Fibroblast of pulmonary artery (primary cell): ENCODE measurements at places on chromosomes 11 and 22.

- DNase-seq = no peak
Measured at GRCh38 chr11:131522851-131523250, 152.4 kb downstream of the NTM start.

GRCh38 chr11:27505781-27506180 lies 788 bp downstream of the LIN7C start:
- no peak for DNase-seq

GRCh38 chr22:42926768-42927167 lies 69.7 kb upstream of the ARFGAP3 start:
- no peak for DNase-seq

GRCh38 chr11:34235189-34235588 lies 122.6 kb downstream of the ABTB2 start:
- no peak for DNase-seq

GRCh38 chr11:7046474-7047175 lies 26.3 kb downstream of the NLRP14 start:
- peak; percentile 63 for DNase-seq

DNA sequence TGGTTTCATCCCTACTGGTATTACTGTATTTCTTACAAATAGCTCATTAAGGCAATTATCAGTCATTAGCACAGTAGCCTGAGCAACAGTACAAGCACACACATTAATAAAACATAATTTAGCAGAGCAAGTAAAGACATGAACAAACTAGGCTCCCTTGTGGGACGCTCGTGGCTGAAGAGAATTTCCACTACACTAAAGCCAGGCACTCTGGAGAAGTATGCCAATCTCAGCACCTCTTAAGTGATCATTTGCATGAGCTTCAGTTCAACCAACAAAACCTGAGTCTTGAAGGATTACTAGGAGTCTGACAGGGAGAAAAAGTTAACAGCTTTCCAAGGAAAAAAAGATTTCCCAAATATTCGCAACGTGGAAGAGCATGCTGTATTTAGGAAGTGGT lies 109.1 kb downstream of the LARGE1 start:
- no peak for DNase-seq

DNA sequence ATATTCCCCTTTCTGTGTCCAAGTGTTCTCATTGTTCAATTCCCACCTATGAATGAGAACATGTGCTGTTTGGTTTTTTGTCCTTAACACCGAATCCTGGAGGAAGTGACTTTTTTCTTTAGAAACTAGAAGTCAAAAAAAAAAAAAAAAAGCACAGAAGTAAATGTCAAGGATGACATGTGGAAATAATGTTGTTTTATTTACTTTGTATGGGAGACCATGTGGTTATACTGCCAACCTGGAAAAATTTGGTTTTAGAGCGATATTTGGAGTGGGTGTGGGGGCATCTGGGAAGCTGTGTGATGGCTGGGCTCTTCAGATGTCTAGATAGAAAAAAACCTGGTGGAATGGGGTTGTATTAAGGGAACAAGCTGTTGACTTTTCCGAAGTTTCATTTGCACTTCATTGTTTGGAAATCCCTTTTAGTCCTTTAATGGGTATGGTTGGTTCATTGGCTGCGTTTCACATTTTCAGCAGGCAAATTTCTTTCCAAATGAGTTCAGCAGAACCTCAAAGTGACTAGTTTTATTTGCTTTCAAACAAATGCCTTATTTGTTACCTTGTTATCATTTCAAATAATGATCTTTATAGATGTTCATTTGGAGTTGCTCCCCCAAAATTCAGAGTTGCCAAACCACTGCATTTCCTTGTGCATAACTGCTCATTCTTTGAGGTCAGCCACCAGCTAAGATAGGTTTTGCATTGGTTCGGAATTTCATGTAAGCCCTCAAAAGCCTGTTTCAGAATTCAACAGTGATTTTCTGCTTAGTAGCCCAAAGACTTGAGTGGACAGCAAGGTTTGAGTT lies 508.2 kb downstream of the METTL15 start:
- DNase-seq = no peak

DNA sequence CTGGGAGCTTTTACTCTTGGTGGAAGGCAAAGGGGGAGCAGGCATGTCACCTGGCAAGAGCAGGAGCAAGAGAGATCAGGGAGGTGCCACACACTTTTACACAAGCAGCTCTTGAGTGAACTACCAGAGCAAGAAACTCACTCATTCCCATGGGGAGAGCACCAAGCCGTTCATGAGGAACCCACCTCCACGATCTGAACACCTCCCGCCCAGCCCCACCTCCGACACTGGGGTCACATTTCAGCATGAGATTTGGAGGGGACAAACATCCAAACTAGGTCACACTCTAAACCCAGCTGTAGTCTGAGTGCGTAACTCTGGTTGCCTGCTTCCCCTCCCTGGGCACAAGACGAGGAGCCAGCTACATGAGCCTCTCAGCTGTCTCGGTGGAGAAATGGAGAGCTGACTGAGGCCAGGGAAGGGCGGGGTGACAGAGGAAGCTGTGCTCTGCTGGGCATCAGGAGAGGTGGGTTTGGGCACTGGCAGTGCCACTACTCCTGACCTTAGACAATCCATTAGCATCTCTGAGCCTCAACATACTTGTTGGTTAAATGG lies 134.6 kb downstream of the PKNOX2 start:
- DNase-seq = no peak

GRCh38 chr11:126083829-126084607 lies 21.4 kb upstream of the CDON start:
- no peak for DNase-seq

DNA sequence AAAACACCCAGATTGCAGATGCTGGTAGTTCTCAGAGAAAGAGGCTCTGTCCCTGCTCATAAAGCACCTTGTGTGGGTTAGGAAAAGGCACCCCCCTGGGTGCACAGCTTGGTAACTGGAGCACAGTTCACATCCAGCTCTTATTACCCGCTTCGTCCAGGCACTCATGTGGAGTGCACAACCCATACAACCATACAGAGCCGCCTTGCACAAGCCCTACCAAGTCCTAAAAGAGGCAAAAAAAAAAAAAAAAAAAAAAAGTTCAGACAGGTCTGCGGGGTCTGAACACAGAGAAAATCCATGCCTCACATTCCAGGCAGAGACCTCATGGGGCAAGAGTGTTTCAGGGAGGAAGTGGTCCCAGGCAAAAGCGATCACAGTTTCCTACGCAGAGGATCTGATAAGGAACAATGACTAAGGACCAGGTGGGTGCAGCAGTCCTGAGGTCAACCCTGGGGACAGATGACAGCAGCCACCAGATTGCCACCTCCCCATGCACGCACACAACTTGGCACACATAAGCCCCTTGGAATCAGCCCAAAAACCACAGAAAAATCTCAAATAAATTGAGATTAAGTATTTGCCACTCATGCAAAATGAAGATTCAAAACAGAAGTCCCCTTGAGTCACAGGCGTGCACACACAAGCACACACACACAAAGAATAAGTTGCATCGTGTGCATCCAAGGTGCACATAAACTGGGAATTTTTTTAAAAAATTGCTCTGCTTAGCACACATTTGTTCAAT lies 12.3 kb downstream of the MB start:
- peak; percentile 21 for DNase-seq

- DNase-seq = peak; percentile 6
Measured at GRCh38 chr11:122486793-122487495, 168.6 kb upstream of the UBASH3B start.

DNA sequence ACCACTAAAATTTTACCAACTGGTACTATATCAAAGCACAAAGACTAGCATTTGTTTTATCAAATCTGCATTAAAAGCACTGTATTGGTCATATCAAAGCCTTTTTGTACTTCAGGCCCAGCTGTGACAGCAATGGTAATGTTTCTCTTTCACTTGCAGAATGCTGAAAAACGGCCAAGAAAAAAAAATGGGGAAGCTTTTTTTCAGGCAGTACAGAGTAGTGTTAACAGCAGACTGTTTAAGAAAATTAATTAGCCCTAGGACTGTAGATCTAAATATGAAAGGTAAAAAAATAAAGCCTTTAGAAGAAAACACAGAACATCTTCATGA lies 33.3 kb downstream of the DENND5A start:
- DNase-seq = peak; percentile 67

DNA sequence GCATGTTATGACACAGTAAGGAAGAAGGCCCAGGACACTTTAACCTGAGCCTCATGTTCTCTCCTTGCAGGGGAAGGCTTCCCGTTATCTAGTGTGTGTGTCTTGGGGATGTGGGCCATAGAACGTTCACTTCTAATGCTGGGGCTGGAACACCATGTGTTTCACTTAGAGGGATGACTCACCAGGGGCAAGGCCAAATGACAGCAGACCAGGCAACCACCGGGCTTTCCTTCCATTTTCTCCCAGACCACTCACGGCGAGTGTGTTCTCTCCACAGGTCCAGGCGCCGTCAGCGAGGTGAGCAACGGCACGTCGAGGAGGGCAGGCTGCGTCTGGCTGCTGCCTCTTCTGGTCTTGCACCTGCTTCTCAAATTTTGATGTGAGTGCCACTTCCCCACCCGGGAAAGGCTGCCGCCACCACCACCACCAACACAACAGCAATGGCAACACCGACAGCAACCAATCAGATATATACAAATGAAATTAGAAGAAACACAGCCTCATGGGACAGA lies 964.4 kb downstream of the NTM start:
- DNase-seq = no peak

GRCh38 chr11:9604134-9604533 lies 30.7 kb downstream of the WEE1 start:
- DNase-seq = no peak

- DNase-seq = no peak
Measured at GRCh38 chr11:113124578-113124977, 163.4 kb downstream of the NCAM1 start.

GRCh38 chr11:73004088-73004487 lies 138.0 kb downstream of the FCHSD2 start:
- no peak for DNase-seq

GRCh38 chr22:42060489-42060888 lies 10.1 kb downstream of the NAGA start:
- DNase-seq = no peak

GRCh38 chr22:42396621-42397331 lies 35.4 kb downstream of the NFAM1 start:
- no peak for DNase-seq

- no peak for DNase-seq
Measured at GRCh38 chr11:13775471-13775870, 107.0 kb downstream of the FAR1 start.

DNA sequence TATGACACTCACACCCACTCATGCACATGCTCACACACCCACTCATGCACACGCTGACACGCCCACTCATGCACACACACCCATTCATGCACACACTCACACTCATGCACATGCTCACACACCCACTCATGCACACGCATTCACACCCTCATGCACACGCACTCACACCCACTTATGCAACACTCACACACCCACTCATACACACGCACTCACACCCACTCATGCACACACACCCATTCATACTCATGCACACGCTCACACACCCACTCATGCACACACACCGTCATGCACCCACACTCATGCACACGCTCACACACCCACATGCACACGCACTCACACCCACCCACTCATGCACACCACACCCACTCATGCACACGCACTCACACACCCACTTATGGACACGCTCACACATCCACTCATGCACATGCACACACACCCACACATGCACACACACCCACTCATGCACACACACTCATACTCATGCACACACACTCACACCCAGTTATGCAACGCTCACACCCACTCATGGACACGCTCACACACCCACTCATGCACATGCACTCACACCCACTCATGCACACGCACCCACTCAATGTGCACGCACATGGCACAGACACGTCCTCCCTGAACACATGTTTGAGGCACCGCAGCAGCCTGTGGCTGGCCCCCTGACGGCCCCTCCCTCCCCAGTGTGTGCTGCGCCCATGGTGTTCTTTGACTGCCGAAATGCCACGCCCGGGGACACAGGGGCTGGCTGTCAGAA lies 17.9 kb downstream of the MUC5AC start:
- DNase-seq = no peak

DNA sequence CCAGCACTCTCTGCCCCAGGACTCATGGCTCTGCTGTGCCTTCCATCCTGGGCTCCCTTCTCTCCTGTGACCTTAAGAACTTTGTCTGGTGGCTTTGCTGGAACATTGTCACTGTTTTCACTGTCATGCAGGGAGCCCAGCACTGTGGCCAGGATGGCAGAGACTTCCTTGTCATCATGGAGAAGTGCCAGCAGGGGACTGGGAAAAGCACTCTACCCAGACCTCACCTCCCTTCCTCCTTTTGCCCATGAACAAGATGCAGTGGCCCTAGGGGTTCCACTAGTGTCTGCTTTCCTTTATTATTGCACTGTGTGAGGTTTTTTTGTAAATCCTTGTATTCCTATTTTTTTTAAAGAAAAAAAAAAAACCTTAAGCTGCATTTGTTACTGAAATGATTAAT lies 2.9 kb upstream of the TTC36 start:
- DNase-seq = no peak

DNA sequence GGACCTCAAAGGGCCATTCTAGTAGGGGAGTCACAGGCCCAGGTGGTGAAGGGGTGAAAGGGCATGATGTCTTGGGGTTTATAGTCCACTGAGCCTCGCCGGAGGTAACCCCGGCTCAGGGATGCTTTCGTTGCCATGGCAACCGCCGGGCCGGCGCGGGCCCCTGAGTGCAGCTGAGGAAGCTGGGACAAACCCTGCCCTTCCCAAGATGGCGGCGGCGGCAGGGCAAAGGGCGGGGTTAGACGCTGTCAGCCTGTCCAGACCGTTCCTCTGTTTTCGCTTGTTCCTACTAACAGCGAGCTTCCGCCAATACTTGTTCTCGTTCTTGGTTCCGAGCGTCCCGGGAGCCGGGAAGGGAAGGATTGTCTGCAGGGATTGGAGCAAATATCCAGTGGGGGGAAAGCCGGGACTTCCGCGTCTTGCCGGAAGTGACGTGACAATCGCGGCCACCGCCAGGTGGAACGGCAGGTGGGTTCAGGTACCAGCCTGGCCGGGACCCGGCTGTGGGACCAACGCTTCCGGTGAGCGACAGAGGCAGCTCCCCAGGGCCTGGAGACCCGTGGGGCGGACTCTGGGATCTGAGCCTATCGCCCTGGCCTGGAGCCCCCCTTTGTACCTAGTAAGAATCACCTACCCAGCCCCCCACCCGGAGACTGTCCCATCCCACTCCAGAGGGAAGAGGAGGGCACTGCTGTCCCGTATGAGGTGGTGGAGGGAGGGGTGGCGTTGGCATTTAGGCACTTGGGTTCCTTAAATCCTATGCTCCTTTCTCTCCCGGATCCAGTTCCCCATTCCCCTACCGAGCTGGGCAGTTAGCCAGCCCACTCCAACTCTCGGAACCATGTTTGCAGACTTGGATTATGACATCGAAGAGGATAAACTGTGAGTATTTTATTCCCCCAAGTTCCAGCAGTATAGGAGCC lies at the start of gene PICK1:
Gene PICK1, plus strand, starts transcription at position 436 of the 923 bp plus-strand sequence. Its CDS starts 406 bp downstream, at position 842.
- DNase-seq = peak; percentile 92

DNA sequence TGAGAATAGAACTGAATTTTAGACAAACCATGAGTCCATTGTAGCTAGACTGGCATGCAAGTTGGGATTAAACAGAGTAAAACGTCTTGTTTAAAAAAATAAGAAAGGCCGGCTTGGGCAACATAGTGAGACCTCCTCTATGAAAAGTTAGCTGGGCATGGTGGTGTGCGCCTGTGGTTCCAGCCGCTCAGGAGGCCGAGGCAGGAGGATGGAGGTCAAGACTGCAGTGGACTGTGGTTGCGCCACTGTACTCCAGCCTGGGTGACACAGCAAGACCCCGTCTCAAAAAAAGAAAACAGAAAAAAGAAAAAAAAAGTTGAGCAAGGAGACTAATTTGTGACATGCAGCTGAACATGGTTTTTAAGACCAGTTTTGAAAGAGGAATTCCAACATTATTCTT lies 23.5 kb downstream of the CDPF1 start:
- no peak for DNase-seq
